ENCODE measurements at places on chromosomes 11 and 22.

GRCh38 chr11:17428925-17429324 is 40.5 kb upstream of the KCNJ11 start:
- DNase-seq: no peak

DNA sequence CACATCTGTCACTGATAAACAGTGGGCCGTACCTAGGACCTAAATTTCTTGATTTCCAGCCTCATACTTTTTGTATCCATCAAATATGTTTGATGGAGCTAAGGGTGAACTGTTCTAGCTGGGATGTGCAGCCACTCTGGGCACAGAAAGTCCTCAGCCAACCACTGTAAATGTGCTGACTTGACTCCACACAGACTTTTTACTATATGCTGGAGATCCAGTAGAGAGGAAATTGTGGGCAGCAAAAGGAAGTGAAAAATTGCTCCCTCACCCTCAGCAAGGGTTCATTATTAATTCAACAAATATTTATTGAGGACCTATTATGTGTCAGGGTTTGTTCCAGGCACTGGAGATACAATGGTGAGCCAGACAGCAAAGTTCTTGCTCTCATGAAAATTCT is 54.2 kb upstream of the AMPD3 start:
- peak; percentile 56 for DNase-seq

- DNase-seq: no peak
These were observed 36.6 kb downstream of the KCNJ1 start for GRCh38 chr11:128830290-128831173.

DNA sequence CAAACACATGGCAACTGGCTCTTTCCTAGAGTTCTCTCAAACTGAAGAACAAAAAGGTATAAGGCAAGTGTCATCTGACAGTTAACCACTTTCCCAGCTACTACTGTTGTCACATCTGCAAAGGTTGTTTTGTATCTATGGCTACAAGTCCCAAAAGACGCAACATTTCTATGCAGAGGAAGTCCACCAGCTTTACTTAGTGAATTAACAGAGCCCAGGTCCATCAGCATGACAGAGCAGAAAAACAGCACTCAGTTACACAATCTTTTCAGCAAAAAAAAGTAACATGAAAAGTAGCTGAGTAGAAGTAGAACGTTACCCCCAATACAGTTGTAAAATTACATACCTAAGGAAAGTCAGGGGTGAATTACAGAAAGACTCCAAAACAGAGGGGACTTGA is 12.1 kb downstream of the CPSF7 start:
- DNase-seq: no peak

DNA sequence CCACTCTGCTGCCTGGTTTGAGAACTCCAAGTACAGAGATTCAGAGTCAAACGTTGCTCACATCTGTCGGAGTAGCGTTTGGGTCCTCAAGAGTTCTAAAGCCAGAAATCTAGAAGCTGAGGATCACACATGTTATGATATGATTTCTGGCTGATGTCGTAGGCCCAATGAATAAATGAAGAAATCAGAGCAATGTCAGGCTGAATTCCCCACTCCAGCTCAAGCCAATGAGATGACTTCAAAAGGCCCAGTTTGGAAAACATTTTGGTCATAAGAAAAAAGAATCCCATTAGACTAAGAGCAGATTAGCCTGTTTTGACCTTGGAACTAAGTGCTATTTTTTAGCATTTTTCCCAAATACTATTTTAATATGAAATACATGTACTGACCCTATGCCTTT is 106.7 kb downstream of the ETS1 start:
- no peak for DNase-seq

DNA sequence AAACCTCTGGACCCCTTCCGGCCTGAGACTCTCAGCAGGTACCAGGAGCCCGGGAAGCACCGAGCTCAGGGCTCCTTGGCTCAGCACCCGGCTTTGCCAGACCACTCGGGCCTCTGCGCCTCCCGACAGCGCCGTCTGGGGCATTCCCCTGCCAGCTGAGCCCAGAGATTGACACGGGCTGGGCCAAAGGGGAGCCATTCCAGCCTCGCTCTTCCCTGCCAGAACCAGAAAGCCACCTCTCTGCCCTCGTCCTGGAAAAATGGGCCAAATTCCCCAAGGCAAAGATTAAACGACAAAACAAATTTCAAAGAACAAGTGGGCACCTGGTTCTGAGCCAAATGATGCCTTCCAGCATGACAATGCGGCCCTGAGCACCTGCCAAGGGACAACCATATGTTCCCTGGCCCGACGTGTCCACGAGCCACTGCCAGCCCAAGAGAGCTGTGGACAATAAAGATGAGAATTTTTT is 59.3 kb downstream of the CELSR1 start:
- no peak for DNase-seq

DNA sequence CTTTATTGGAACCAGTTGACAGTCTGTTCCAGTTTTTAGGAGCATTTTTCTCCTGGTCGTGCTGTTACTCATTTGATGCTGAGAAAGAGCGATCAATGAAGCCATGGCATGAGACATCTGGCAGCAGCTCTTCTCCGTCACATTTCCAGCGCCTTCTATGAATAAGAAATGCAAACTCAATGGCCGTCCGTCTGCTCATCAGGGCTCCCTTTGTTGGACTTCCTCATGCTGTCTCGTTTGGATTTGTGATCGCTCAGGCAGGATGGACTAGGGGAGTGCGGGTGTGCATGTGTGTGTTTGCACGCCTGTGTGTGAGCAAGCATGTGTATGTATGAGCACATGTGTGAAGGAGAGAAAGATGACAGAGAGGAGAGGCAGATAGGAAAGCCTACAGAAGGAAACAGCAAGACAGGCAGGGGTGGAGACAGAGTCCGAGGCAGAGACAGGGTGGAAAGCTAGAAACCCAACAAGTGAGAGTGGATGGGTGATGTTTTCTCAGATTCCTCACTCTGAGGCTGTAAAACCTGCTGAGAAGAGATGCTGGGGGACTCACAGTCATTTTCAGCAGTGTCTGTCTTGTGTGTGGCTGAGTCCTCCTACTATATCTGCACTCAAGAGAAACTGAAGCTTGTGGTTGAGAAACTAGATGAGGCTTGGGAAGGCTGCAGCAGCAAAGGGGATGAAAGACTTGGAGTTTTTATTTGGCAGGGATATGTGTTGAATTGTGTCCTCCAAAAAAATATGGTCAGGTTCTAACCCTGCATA is 56.0 kb upstream of the CLMP start:
- DNase-seq: peak; percentile 38

DNA sequence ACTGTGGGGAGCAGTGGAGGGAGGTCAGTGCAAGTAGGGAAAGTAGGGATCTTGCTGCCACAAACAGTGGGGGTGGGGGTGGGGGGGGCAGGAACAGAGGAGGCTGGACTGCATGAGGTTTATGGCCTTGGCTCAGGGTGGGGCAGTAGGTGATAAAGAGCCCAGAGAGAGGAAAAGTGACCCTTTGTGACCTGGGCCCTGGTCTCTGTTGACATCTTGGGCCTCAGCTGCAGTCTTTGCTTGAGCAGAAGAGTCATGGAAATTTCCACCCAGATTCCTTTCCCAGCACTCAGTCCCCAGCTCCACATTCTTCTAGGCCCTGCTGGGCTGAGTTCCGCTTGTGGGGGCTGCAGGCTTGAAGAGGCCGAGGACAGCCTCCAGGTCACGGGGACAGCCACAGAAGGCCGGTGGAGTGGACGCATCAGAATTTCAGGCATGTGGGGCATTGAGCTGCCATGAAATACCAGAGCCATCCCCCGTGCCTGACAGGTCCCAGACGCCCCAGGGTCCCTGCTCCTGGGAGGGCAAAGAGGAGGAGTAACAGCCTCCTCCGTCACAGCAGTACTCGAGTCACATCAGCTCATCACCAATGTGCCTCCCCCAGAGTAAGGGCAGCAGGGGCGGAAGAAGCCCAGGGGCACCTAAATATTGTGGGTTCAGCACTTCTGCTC is 9.7 kb upstream of the MALAT1 start:
- peak; percentile 86 for DNase-seq

GRCh38 chr11:113980785-113981184 is 5.9 kb downstream of the HTR3A start:
- no peak for DNase-seq

DNA sequence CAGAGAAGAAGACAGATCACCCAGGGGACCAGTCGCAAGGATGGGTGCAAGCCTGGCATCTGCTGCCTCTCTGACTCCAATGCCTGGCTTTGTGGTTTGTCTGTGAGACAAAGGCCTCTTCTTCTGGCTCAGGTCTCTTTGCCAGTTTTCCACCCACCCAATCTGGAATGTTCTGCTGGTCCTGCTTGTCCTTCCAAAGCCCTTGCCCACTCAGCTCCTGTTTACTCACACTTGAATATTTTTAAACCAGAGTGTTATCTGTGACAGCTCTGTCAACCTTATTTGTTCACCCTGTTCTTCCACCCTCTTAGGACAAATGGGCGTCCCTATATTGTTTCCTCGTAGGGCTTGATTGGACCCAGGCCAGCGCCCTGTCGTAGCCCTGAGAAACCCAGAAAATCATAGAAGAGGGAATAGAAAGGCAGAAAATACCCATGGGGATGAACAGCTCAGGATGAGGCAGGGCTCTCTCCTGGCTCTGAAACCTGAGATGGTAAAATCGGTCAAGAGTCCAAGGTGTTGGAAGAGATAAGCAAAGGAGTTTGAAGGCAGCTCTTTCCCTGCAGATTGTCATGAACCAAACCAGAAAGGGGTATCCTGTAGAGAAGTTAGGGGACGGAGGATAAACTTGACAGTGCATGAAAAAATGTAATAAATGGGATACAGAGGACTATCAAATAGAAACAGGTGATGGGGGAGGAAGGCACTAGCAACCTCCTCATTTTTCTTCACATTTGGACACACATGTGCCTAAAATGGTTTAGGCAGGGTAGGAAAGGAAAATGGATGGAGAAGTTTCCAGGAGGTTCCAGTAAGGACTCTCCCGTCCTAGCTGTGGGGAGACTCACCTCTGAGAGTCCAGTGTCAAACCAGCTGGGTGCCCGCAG is 651 bp downstream of the CRYAB start:
- DNase-seq: no peak

DNA sequence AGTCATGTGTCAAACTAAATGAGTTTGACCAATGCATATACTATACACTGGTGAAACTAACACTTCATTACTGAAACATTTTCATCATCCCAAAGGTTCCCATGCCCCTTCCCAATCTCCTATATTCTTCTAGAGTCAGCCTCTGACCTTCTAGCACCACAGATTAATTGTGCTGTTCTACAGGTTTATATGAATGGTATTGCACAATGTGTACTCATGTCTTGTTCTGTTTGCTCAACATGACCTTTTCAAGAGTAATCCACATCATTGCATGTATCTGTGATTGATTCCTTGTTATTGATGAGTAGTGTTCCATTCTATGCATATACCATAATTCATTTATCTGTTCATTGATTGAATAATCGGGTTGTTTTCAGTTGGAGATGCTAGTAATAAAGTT is 7.5 kb upstream of the OR8G1 start:
- no peak for DNase-seq

- DNase-seq: no peak
These were observed 849 bp upstream of the TCF20 start for GRCh38 chr22:42271191-42271813.

GRCh38 chr11:19711911-19712280 is 741 bp upstream of the NAV2 start:
- no peak for DNase-seq

DNA sequence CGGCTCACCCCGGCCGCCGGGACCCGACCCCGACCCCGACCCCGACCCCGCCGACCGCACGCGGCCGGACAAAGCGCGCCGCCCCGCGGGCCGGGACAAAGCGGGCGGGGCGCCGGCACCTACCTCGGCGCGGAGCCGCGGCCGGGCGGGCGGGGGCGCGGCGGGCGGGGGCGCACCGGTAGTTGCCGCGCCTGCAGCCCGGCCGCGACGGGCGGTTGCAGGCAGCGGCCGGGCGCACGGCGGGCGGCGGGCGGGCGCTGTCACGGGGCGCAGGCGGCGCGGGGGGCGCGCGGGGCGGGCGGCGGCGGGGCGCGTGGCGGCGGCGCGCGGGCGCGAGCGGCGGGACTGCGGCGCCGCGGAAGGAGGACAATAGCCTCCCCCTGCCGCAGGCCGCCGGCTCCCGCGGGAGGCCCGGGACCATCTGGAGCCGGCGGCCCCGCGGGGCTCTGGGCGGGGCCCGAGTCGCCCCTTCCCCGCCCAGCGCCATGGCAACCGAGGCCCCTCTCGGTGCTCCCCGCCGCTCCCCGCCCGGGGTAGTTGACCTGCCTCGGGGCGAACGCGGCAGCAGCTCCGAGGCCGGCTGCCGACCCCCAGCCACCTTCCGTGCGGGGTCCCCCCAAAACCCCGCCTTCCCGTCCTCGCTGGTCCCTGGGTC is 851 bp downstream of the SPTBN2 start:
- no peak for DNase-seq

DNA sequence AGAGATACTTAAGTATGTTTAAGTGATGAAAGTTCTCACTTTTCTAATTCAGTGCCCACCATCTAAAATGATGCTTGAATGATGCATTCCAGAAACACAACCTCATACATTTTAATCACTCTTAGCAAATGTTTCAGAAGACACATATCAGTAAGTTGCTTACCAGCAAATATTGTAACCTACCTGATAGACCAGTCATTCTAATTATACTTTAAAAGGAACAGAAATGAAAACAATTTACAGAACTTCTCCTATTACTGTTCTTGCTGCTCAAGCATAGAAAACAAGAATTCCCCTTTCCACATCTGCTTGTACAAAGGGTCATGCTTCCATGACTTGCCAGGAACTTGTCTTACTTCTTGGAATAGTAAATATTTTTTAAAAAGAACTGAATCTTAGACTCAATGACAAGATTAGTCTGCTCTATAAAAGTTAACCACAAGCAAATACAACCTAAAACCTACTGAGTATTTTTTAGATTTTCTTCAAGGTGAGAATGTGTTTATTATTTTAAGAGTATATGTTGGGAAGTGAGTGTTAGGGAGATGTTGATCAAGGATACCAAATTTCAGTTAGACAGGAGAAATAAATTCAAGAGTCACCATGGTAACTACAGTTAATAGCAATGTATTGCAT is 82.0 kb upstream of the SC5D start:
- DNase-seq: no peak

DNA sequence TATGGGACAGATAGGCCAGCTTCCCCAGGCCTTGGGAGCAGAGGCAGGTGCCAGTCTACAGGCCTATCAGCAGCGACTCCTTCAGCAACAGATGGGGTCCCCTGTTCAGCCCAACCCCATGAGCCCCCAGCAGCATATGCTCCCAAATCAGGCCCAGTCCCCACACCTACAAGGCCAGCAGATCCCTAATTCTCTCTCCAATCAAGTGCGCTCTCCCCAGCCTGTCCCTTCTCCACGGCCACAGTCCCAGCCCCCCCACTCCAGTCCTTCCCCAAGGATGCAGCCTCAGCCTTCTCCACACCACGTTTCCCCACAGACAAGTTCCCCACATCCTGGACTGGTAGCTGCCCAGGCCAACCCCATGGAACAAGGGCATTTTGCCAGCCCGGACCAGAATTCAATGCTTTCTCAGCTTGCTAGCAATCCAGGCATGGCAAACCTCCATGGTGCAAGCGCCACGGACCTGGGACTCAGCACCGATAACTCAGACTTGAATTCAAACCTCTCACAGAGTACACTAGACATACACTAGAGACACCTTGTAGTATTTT is 26.6 kb upstream of the L3MBTL2 start:
- no peak for DNase-seq

- DNase-seq: no peak
These were observed 754 bp downstream of the OR52A1 start for GRCh38 chr11:5153574-5154431.
